PC-9 (cell line): ENCODE measurements at places on chromosomes 4 and X. TPM values are rescaled to one million over a fixed set of nuclear protein-coding genes. Genes with fewer than 3 reads are reported as not detected.

DNA sequence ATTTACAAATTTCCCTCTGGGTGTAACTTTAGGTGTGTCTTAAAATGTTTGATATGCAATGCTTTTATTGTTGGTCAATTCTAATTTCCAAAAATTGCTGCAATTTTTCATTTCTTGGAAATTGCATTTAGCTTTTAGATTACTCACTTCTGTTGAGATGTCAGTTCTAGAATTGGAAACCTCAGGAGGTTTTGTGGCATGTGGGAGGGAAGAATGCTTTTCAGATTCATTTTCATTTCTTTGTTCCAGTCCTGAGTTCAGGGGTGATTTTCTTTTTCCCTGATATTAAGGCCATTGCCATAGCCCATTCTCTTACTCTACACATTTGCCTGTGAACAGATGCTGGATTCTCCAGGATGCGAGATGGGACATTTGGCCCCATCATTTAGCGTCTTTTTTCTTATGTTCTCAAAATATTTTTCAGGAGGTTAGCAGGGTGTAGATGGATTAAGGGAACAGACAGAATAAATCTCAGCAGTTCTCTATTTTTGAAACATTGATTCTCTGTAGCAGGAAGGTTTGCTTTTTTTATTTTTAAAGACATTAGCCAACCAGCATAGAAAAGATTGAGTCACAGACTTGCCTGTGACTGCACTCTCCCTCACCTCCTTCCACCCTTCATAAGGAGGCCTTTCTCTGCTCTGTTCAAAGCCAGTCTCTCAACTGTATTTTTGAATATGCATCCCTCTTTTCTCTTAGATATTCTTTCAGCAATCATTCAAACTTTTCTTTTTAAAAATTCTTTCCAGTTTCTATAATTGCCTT is 238.4 kb upstream of the ANXA3 start:
- DNase-seq: no peak
- H3K4me1 ChIP-seq: no peaks in the 10 kb centered on the region
- no peaks in the 10 kb centered on the region for H3K27me3 ChIP-seq
- H3K4me3 ChIP-seq: no peak overlapping the region
- no peak overlapping the region for H3K27ac ChIP-seq

GRCh38 chr4:40086421-40086820 is 29.8 kb downstream of the N4BP2 start:
- no peaks in the 10 kb centered on the region for H3K4me1 ChIP-seq
- no peak overlapping the region for H3K27ac ChIP-seq
- H3K27me3 ChIP-seq: no peaks in the 10 kb centered on the region
- no peak overlapping the region for H3K4me3 ChIP-seq
- no peaks in the 10 kb centered on the region for H3K36me3 ChIP-seq

DNA sequence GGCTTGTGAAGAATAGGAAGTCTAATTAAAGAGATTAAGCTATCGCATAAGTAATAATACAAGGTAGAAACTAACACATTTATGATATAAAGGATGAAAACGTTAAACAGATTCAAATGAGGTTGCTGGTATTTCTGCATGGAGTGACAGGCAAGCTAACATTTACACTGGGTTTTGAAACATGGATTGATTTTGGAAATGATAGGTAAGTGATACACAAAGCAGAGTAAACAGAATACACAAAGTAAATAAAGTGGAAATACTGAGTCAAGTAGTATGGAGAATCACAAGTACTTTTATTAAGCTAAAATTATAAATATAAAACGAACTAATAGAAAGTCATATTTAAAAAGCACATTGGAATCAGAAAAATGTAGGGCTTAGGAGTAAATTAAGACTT is 665.3 kb downstream of the STPG2 start:
- no peak overlapping the region for H3K27ac ChIP-seq
- no peaks in the 10 kb centered on the region for H3K27me3 ChIP-seq
- no peaks in the 10 kb centered on the region for H3K4me1 ChIP-seq
- no peak for DNase-seq
- H3K36me3 ChIP-seq: no peaks in the 10 kb centered on the region
- H3K4me3 ChIP-seq: no peak overlapping the region

DNA sequence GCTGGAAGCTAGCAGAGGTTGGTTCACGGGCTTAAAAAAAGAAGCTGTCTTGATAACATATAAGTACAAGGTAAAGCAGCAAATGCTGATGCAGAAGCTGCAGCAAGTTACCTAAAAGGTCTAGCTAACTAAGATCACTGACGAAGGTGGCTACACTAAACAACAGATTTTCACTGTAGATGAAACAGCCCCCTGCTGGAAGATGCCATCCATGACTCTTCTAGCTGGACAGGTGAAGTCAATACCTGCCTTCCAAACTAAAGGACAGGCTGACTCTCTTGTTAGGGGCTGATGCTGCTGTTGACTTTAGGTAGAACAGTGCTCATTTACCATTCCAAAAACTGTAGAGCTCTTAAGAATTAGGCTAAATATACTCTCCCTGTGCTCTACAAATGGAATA is 99.5 kb downstream of the FBXW7 start:
- H3K27ac ChIP-seq: no peak overlapping the region
- DNase-seq: no peak
- H3K4me1 ChIP-seq: peaks cover 8% of the 10 kb centered on the region
- H3K4me3 ChIP-seq: no peak overlapping the region

SH3TC1 gene
- total RNA-seq: 5.2 and 11.2 TPM in 2 replicates

TASL gene
- total RNA-seq: not detected in 2 replicates
